ELR (cell line): ENCODE measurements at places on chromosomes 16 and 17.

DNA sequence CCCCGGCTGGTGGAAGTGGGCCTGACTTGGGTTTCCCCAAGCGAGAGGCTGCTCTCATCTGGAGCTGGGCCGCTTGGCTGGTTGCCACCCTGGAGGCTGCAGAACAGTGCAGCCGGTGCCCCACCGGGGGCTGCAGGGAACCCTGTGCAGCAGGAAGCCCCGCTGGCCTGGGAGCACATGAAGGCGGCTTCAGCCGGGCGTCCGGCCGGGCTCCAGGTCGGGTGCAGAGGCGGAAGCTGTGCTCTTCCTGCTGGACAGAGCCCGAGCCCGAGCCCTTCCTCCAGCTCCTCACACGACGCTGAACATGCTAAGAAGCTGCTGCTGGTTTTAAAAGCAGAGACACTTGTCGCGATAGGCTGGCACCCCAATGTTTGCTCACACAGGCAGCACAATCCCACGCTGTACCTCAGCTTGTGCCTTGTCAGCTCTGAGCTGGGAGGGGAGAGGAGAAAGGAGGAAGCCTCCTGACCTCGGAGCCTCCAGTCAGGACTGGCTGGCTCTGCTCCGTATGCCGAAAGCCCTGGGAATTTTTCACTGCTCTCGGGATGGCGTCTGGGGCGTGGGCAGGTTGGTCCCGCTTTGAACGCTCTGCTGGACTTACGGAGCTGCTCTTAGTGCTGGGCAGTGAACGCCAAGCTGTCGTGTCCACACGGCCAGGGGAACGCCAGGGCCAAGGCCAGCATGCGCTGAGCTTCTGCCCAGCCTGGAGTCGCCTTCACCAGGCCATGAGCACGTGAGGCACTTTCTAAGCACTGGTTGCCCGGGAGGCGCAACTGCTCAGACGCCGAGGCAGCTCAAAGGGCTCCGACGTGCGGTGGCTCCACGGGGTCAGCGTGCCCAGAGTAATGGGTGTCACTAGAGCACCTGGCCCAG, 8.8 kb downstream of the CDK5R1 start:
- DNase-seq, result no peak

- DNase-seq, result peak; percentile 18
These were observed 85.1 kb upstream of the TBX2 start for GRCh38 chr17:61314368-61315078.

DNA sequence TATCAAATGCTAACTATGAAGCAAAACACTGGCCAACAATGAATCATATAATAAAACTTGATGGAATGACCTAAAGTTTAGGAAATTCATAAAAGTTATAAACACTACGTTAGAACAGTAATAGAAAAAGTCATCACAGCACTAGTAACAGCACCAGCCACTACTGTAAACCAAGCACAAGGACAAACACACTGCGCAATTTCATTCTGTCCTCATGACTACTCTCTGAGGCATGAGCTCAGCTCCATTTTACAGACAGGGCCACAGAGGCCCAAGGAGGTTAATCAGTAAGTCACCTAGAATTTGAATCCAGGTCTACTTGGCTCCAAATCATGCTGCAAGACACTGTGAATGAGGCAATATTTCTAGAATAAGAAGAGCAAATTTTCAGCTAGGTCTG, 13.4 kb downstream of the EMC8 start:
- no peak for DNase-seq

GRCh38 chr16:80259290-80259805, 281.4 kb upstream of the DYNLRB2 start:
- DNase-seq, result no peak

DNA sequence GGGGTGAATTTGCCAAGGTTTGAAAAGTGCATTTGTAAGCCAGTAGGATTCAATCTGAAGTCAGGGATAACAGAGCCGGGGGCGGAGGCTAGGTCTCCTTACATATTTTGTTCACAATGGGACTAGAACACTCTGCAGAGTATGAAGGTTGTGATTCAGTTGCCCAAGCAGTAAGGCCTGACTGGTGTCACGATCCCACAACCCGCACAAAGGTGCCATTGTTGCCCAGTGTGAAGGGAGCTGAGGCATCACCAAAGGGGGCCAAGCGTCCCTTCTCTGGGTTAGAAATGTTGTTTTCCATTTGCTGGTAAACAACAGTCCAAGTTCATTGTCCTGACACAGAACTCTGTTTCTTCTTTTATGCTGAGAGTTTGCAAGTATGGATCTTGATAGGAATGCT, 471.8 kb downstream of the MAF start:
- no peak for DNase-seq

DNA sequence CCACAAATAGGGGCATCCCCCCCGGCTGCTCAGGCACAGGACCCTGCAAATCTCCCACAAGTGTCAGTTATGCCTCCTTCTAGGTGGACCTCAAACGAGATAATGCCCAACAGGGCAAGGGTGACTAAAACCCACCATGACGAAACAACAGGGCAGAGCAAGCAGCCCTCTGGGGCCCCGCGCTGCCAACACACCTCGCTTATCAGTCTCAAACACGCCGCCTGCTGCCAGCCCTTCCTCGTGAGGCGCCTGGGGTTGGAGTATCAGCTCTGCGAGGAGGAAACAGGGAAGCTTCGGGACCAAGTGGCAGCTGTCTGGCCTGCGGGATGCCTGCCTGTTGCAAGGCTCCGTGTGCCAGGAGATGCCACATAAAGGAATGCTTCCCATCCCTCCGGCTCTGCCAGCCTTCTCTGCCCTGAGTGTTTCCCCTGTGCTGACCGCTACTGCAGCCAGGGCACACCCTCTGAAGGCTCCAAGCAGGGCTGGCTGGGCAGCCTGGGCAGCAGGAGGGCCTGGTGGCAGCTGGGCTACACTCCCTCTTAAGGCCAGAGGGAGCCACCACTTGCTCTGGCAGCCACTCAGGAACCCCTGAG, 2.5 kb downstream of the SMIM5 start:
- DNase-seq, result no peak

- DNase-seq, result no peak
These were observed 2.3 kb upstream of the MPP2 start for GRCh38 chr17:43909537-43910231.

DNA sequence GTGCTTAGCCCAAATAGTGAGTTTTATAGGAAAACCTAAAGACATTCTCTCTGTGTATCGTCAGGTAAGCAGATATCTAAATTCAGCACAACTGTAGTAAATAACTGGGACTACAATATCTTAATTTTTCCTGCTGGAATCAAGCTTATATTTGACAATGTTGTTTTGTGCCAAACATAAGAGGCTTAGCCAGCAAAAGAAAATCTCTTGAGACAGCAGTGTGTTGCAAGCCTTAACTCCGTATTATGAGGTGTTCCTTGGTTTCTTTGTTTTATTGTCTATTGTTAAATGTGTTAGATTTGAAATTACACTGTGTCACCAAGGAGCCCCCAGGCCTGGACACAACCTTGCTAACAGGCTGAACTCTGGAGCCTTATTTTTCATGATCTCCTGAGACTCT, 1570.6 kb upstream of the GOT2 start:
- no peak for DNase-seq

DNA sequence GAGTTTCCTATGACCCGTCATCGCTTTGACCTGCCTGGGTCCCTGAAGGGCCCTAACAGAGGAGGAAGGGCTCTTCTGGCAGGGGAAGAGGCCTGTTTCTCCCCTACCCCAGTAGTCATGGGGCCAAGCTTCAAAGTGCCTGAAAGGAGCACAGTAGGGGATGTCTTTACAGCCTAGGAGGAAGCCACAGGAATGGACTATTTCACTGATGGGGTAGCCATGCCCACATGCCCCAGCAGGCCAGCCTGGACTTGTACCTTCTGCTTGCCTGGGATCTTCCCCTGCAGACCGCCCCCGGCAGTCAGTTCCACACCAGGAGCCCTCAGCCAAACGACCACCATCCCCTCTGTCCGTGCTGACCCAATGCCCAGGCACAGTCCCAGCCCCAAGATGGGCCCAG, 41.8 kb upstream of the PEMT start:
- no peak for DNase-seq

- DNase-seq, result no peak
These were observed 139.1 kb upstream of the GSE1 start for GRCh38 chr16:85473909-85474620.
